ENCODE measurements at places on chromosomes 16 and 17.

DNA sequence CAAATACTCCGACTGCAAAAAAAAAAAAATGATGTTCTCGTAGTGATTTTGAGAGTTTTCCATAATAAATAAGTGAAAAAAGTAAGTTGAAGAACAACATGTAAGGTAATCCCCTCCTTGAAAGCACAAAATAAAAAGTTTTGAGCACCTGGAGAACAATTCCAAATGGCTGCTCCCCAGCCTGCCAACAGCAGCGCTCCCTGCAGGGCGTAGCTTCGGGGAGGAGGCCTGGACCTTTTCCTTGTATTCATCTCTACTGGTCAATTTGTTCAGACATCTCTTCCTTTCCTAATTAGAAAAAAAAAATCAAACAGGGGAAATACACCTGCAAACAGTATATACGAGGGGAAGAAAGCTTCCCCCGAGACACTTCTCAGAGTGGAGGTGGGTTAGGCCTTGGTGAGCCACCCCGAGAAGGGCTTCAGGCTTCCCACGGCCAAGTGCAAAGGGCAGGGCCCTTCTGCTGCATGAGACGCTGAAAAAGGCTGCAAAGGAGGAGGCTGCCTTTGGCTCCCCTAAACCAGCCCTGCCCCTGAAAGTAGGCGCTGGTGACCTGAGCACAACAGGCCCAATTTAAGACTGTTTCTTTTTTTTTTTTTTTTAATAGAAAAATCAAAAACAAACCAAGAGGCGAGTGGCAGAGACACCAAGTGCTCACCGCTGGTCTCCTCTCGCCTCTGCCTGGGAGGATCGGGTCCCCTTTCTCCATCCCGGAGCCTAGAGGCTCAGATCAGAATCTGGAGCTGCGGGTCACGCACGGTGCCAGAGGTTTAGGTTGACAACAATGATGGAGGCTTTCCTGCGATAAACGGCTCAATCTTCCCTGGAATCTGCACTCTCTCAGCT, 193.1 kb upstream of the FOXF1 start:
- no peak for DNase-seq

- no peak for DNase-seq
Observed at GRCh38 chr16:22732400-22732799, 81.6 kb upstream of the HS3ST2 start.

DNA sequence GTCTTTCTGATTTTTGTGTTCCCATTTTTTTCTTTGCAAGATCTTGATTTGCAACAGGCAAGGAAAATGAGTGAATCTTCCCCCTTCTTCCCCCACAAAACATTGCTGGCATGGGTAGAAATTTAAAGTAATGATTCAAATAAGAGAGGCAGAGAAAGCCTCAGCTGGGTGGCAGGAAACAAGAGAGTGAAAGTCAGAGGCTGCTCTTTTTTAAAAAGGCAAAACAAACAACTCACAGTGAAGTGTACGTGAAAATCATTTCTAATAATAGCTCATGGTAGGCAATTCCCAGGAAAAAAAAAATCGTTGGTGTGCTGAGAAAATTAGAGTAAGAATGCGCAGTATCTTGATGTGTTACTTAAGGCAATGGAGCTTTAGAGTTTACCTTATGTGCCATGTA, 229.5 kb downstream of the FTO start:
- DNase-seq = no peak

DNA sequence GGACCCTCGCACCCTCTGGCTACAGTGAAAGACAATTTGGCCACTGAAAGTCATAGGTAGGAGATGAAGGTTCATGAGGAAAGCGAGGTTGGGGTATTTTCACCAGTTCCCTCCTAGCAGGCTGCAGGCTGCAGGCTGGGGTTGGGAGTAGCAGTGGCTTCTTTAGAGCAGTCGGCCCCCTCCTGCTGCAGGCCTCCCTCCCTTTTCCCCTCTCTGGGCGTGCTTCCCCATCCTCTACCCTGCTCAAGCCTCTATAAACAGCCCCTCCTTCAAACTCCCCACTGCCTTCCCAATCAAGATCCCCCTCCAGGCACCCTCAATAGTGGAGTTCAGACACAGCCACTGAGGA, 41.8 kb downstream of the GAS7 start:
- no peak for DNase-seq

- DNase-seq = no peak
Observed at GRCh38 chr16:66322174-66322573, 44.3 kb upstream of the CDH5 start.

GRCh38 chr16:84888450-84888849, 68.7 kb downstream of the CRISPLD2 start:
- no peak for DNase-seq

- no peak for DNase-seq
Observed at GRCh38 chr16:54466233-54466632, 179.6 kb upstream of the IRX3 start.

- DNase-seq = no peak
Observed at GRCh38 chr17:80955671-80956280, 35.9 kb upstream of the CHMP6 start.

DNA sequence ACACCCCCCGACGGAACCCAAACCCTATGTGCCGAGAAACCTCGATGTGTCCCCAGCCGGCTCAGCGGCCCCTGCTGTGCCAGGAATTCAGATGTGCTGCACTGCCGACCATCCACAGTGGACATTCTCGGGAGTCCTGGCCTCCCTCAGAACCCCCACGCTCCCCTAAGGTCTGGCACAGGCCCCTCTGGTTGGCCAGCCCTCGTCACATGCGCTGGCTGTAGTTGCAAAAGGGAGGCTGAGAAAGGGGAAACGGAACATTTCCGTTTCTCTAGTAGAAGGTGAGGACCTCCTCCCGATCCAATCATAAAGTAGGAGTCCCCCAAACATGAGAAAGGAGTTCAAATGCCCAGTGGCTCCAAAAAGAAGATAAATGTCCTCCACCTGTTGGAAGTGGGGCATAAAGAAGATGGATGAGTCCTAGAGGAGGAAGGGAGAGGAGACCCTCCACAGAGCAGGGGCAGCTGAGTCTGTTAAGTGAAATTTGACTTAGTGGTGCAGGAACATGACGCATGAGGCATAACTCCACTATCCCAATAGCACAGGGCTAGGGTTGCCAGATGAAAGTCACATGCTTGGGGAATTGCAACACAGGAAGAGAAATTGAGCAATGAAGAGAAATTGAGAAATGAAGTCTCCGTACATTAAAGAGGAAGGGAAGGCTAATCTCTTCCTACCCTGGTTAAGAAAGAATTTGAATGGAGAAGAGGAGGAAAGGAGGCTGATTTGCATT, 49.3 kb upstream of the WSB1 start:
- peak; percentile 99 for DNase-seq
